ENCODE measurements at places on chromosomes 5 and 9. TPM values are rescaled to one million over a fixed set of nuclear protein-coding genes. Genes with fewer than 3 reads are reported as not detected.

Gene INSL4
- not detected for total RNA-seq

Gene DBH
- not detected for total RNA-seq

GRCh38 chr9:114093031-114093471 lies 6.0 kb downstream of the KIF12 start:
- DNase-seq, result no peak

GRCh38 chr9:95993337-95993736 lies 117.8 kb downstream of the ERCC6L2 start:
- no peak for DNase-seq

- no peak for DNase-seq
Measured at GRCh38 chr9:14633906-14634565, 59.2 kb downstream of the ZDHHC21 start.

DNA sequence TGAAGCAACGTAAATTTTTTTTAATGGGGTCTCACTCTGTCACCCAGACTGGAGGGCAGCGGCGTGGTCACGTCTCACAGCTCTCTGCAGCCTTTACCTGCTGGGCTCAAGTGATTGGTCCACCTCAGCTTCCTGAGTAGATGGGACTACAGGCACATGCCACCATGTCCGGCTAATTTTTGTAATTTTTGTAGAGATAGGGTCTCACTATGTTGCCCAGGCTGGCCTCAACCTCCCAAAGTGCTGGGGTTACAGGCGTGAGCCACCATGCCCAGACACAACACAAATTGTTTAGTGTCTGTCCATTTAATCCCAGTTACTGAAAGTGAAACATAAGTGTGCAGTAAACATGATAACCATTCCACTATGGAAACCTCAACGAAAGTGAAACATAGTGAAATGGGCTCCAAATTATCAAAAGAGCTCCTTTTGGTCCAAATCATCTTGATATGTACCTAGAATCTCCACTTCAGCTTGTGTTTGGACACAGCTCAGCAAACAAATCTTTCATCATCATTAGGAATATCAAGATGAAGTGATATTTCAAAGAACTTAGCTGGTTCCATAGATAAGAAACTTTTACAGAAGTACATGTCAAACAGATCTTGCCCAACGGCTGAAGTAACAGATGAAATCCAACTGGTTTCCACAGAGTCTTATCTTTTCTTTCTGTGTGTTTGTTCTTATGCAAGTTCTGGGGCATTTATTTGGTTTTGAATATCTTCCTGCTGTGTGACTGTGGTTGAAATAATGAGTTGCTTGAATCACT lies 41.2 kb upstream of the PLPP1 start:
- no peak for DNase-seq
